Testis (tissue), 5 donors: ENCODE measurements at places on chromosomes 1 and 21.

DNA sequence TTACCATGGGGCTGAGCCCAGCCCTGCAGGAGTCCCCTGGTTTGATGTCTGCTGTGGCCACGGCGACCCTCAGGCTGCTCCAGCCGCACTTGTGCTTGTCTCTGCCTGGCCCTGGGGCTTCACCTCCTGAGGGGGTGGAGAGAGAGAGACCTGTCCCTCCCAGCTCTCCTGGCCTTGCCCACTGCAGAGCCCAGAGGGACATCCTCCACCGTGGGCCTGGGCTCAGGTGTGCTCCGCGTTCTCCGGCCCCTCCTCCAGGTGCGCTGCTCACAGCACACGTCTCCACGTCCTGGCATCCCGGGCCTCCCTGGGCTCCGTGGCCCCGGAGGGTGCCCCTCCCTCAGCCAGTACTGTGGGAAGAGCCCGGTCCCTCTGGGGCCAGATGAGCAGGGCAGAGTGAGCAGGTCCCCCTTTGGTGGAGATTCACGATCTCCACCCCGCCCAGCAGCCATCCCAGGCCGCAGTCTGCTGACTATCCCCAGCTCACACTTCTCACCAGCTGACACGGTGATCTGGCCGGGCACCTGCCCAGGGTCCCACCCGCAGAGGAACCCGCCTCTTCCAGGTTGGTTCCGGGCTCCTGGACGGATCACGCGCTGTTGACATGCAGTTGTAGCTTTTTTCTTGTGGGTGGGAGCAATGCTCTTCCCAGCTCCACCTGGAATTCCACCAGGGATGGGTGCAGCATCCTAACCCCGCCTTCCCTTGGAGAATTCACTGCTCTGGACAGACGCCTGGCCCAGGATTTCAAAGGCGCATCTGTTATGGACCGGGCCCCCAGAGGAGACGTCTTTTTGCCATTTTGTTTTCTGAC, 41.8 kb upstream of the POFUT2 start:
- H3K27ac ChIP-seq: no peak overlapping the region
- H3K27me3 ChIP-seq: no peaks in the 10 kb centered on the region
- peaks cover 32% of the 10 kb centered on the region for H3K4me1 ChIP-seq
- H3K4me3 ChIP-seq: no peak overlapping the region
- H3K36me3 ChIP-seq: no peaks in the 10 kb centered on the region

DNA sequence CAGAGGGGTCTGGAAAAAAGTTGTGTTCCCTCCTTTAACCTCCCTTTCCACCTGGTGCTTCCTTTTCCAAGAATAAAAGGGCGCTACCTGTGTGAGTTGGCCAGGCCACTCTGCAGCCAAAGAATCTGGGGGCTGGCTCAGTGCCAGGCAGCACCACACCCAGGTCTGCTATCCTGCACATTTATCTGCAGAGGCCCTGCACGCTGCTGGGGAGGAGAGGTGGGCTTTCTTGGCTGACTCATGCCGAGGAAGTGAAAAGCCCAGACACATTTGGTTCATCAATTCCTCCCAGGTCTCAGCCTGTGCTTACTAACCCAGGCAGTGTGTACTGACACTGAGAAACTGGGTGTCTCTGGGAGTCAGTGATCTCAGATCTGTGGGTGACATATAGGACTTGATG, 79.8 kb upstream of the F3 start:
- H3K4me3 ChIP-seq: no peak overlapping the region
- H3K27me3 ChIP-seq: no peaks in the 10 kb centered on the region
- DNase-seq: no peak

DNA sequence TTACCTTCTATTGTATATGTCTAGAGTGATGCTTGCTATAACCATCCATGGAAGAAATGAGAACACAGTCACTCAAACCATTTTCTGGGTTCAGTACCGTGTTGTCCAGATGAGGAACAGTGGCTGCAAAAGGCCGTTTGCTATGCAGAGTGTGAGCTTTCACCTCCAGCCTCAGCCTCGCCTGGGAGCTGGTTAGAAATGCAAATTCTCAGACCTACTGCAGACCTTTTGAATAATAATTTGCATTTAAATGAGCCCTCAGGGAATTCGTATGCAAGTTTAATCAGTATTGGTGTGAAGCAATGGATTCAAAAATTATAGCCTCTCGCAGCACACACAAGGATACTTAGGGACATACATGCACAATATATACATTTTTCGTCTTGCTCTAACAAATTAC, 24.1 kb downstream of the KCNJ15 start:
- H3K36me3 ChIP-seq: no peaks in the 10 kb centered on the region
- no peak for DNase-seq
- H3K27ac ChIP-seq: no peak overlapping the region
- no peaks in the 10 kb centered on the region for H3K4me1 ChIP-seq

DNA sequence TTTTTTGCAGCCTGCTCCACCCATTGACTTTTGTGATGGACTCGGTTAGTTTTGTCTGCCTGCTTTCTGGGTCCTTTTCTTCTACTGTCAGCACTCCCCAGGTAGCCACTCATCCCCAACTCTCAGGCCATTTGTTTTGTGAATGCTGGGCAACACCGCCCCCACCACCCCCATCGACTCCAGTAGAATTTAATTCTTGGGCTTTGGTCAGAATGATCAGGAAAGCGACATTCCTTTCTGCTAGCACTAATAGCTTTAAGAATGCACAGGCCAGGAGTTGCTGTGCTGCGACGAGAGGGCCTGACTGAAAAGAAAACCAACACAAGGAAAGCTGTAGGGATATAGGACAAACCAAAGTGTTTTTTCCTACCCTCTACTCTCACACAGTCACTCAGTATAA, 144.4 kb downstream of the CDC7 start:
- H3K27ac ChIP-seq: no peak overlapping the region
- DNase-seq: no peak
- no peaks in the 10 kb centered on the region for H3K36me3 ChIP-seq
- H3K4me3 ChIP-seq: no peak overlapping the region
- no peaks in the 10 kb centered on the region for H3K4me1 ChIP-seq
